Forelimb muscle (tissue), 1 donor: ENCODE measurements at places on chromosomes 16 and 17. TPM values are rescaled to one million over a fixed set of nuclear protein-coding genes. Genes with fewer than 3 reads are reported as not detected.

- no peak for DNase-seq
Measured at GRCh38 chr16:85762970-85763369, 12.1 kb upstream of the C16orf74 start.

GRCh38 chr17:80729761-80730160, 185.1 kb downstream of the RPTOR start:
- no peak for DNase-seq

DNA sequence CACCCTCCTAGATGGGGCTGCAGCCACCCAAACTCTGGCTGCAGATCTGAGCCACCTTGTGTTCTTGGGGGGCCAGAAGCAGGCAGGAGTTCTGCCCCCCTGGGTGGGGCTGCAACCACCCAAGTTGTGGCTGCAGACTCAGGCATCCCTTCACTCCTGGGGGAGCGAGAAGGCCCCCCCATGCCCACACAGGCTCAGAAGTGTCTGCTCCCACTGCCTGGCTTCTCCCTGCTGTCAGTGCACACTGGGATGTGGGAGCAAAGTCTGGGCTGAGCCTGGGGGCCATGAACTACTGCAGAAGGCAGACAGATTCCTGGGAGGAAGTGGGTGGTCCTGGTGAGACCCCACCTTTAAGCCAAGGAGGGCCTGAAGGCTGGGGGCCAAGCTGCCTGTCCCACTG, 13.0 kb downstream of the MT1X start:
- no peak for DNase-seq

DNA sequence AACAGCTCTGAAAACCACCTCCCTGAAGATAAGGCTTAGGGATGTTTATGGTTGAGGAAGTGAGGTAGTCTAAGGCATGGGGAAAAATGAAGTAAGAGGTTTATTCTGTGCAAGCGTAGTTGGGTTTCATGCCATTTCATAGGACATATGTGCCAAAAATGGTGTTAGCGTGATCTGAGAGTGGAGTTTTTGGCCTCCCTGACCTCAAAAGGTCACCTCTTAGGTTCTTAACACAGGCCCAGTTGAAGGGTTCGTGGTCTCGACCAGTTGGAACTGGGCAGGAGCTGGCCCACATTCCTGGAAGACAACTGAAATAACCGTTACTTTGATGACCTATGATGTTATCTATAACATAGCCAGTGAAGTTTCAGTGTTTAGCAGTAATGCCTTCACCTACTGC, 57.0 kb downstream of the MRTFB start:
- DNase-seq, result no peak

The KIAA0513 gene
- 2.3 TPM for polyA plus RNA-seq

The FMNL1 gene
- 4.4 TPM for polyA plus RNA-seq

The SLC5A10 gene
- 0.16 TPM for polyA plus RNA-seq

The ZSCAN10 gene
- polyA plus RNA-seq, result 0.08 TPM

GRCh38 chr16:48099455-48099854, 56.3 kb downstream of the ABCC12 start:
- no peak for DNase-seq

GRCh38 chr16:88871730-88872416, 5.4 kb upstream of the PABPN1L start:
- no peak for DNase-seq
